ENCODE measurements at places on chromosomes 11 and 22.

- DNase-seq, result no peak
Measured at GRCh38 chr22:49103314-49104059, 724.2 kb downstream of the BRD1 start.

GRCh38 chr11:32884770-32885384 lies 7.7 kb upstream of the QSER1 start:
- DNase-seq, result peak; percentile 17

GRCh38 chr11:27679136-27680015 lies 20.9 kb downstream of the BDNF start:
- DNase-seq, result no peak

- no peak for DNase-seq
Measured at GRCh38 chr11:124676386-124676785, 2.7 kb downstream of the SPA17 start.

- DNase-seq, result no peak
Measured at GRCh38 chr11:2920343-2920742, 8.9 kb downstream of the PHLDA2 start.

- DNase-seq, result no peak
Measured at GRCh38 chr22:27610863-27611786, 190.4 kb downstream of the MN1 start.

GRCh38 chr11:48087974-48088681 lies 107.8 kb downstream of the PTPRJ start:
- no peak for DNase-seq
